ENCODE measurements at places on chromosomes 6 and 20.

GRCh38 chr6:21019614-21020013 is 485.4 kb downstream of the CDKAL1 start:
- peak; percentile 3 for DNase-seq

- DNase-seq, result no peak
These were observed 322.5 kb downstream of the CDKAL1 start for GRCh38 chr6:20856681-20857288.

GRCh38 chr6:28659250-28659566 is 133.5 kb downstream of the GPX5 start:
- DNase-seq, result peak; percentile 35

DNA sequence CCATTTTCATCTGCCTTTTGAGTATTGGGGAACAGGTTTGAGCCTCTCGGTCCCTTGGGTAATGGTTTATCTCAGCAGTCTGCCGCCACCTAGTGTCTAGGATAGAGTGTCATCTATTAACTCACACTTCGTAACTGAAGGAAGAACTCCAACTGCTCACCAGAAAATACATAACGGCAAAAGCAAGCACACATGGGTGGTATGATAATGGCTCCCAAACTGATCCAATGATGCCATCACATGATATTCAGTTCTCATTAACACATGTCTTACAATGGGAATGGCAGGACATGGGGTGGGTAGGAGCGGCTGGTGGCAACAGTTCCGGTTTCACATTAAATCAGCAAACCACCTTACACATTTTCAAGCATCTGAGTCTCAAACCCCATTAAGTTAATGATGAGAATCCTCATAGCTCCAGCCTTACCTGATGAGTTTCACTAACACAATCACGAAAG is 110.7 kb upstream of the PHACTR1 start:
- DNase-seq, result peak; percentile 81

- DNase-seq, result no peak
These were observed 43.7 kb downstream of the NINL start for GRCh38 chr20:25541676-25542075.

DNA sequence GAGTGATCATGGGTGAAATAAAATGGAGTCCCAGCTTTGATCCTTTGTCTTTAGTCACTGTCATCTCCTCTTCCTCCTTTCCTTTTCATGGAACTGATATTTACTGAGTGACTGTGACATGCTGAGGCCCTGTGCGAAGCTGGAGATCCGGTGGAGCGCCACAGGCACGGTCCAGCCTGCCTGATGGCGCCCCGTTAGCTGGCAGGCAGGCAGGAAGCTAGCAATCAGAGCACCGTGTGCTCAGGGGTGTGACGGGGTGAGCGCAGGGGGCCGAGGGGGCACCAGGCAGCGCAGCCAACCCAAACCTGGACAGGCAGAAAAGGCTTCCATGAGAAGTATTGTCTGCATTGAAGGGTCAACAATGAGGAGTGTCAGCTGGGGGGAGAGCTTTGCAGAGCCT is 100.2 kb upstream of the AKAP12 start:
- no peak for DNase-seq

- DNase-seq, result no peak
These were observed 42.0 kb upstream of the TMEM244 start for GRCh38 chr6:129903082-129903481.

DNA sequence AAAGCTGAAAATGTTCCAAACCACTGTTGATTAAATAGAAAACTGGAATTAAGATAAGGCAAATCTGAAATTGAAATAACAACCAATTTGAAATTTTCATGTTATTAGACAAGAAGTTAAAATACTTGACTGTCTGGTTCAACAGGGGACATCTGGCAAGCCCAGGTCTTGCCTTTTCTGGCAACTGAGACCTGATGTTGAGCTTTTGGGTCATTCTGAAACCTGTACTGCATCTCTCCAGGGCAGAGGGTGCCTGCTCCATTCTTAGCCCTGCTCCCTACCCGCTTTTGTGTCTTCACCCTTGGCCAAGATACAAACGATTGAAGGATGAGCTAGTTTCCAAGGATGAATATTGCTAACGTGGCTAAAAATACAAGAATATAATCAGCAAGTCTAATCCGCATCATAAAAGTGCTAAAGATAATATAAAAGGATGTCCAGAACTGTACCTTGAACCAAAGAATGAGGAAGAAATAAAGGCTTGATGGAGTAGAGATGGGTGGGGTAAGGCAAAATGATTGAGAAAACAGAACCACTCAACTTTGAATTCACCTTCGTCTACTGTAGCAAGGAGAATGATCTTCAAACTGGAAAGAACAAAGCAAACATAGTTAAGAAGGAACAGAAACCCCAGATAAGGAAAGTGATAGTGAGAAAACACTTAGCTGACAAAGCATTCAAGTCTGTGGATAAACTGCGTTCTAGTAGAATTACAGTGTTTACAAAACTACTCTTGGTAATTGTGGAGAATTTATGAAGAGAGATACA is 109.8 kb upstream of the MAN1A1 start:
- DNase-seq, result no peak

GRCh38 chr6:18842534-18842933 is 455.4 kb downstream of the RNF144B start:
- DNase-seq, result no peak

DNA sequence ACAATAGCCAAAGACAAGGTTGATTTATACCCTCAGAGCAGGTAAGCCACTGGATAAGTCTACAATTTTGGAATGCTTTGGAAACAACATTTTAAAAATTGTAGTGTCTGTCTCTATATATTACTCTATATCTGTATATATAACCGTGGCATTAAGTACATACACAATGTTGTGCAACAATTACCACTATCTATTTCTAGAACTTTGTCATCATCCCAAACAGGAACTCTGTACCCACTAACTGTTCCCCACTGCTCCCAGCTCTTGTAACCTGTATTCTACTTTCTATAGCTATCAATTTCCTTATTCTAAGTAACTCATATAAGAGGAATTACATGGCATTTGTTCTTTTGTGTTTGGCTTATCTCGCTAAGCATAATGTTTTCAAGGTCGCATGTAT is 78.2 kb upstream of the ASCC3 start:
- no peak for DNase-seq

All from RKO (cell line).